ENCODE measurements at places on chromosomes 7 and 10.

DNA sequence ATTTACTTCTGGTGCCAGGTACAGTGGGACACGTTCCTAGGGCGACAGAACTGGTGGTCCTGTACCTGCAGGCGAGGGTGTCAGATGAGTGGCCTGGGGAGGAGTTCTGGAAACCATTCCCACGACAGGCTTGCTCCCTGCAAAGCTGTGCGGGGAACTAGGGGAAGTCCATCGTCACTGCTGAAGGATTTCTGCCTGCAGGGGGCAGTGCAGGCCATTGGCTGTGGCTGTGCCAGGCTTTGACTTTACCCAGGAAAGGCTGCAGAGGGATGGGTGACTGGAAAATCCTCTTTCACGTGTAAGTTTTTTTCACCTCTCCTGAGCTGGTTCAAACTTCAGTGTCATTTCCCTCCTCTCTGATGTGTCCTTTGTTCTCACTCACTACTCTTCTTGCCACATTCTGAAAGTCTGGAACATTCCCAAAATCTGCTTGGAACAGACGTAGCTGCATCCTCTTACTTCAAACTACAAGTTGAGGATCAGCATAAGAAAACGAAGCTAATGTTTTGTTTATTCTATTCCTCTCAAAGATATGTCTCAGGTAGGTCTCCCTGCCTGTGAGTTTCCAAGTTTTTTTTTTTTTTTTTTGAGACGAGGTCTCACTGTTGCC is 126.5 kb downstream of the SH2D4B start:
- peak; percentile 87 for DNase-seq

- DNase-seq: no peak
Observed at GRCh38 chr10:131949041-131949862, 32.5 kb downstream of the BNIP3 start.

DNA sequence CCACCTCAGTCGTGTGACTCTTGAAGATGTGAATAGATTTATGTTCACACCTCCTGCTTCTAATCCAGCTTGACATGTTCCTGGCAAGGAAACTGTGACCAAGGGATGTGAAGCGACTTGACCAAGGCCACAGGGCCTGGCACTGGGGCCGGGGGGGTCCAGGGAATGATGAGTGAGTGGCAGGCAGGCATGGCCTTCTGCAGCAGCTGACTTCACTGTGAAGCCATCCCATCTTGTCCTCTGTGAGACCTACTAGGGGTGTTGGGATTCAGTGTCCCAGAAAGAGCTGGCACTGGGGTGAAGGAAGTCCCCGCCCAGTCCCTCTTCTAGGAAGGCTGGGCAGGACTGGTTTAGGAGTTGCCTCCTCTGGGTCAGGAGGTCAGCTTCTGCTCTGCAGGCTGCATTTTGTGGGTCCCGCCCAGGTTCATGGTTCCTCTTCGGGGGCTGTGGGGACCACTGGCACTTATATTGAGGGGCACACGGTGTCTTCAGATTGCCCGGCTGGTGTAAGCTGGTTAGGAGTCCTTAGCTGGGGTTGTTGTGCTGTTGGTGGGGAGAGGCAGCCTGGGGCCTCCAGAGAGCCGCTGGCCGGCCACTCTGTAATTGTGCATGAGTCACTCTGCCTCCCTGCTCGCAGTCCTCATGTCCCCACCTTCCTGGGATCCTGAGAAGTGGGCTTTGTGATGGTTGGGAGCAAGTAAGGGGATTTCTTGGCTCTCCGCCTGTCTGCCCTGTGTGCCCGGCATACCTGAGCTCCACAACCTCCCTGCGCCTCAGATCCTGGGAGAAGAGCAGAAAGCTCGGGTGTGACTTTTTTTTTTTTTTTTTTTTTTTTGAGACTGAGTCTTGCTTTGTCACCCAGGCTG is 11.0 kb downstream of the ZMIZ1 start:
- no peak for DNase-seq

- no peak for DNase-seq
Observed at GRCh38 chr7:95298091-95298490, 26.2 kb downstream of the PON1 start.

DNA sequence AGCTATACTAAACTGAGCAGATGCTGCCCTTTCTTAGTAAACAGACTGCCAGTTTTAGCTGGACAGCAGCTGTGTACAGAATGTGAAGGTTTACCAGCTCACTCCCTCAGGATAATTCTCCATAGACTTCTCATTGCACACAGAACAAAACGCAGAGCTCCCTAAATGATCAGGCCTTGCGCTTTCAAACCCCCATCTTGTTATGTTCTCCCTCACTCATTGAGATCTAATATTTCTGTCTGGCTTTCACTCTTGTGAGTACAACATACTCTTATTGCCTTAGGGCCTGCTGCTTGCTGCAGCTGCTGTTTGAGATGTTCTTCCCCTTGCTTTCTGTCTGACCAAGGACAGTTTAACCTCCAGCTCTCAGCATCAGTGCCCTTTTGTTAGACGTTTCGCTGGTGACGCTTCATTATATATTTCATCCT is 17.3 kb downstream of the VWDE start:
- DNase-seq: no peak

DNA sequence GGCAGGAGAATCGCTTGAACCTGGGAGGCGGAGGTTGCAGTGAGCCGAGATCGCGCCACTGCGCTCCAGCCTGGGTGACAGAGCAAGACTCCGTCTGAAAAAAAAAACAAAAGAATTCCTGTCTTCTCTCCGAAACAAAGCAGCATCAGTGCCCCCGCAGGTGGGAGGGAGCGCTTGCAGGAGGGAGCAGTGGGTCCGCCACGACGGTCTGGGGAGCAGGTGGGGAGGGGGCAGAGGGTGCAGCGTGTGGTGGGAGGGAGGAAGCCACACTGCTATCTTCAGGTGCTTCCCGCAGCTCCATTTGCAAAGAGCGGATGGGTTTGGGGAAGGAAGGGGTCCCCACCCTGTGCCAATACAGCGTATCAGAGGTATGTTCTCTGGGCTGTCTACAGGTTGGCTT is 31.7 kb downstream of the LIMK1 start:
- no peak for DNase-seq

GRCh38 chr7:18174996-18175395 is 147.3 kb upstream of the PRPS1L1 start:
- DNase-seq: no peak

- DNase-seq: no peak
Observed at GRCh38 chr10:71613261-71613777, 106.3 kb downstream of the C10orf105 start.

DNA sequence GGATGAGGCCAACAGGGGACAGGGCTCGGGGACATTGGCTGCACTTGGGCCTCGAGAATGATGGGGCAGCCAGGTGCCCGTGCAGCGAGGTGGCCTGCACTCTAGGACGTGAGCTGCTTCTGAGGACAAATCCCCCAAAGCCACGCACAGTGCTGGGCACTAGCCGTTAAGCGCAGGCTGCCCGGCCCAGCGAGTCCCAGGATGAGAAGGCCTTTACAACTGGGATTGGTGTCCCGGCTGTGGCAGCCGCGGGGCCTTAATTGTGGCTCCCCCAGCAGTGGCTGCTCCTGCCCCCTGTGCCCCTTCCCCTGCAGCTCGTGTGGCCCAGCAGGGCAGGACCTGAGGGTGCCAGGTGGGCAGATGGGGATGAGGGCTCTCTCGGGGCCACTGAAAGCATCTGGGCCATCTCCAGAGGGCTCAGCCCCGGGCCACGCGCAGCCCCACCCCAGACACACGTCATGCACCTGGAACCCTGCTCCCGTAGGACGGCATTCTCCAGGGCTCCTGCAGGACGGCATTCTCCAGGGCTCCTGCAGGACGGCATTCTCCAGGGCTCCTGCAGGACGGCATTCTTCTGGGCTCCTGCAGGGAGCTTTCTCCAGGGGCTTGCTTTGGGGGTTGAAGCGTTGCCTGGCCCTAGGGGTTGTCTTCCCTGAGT is 6.6 kb downstream of the PWWP2B start:
- DNase-seq: no peak

DNA sequence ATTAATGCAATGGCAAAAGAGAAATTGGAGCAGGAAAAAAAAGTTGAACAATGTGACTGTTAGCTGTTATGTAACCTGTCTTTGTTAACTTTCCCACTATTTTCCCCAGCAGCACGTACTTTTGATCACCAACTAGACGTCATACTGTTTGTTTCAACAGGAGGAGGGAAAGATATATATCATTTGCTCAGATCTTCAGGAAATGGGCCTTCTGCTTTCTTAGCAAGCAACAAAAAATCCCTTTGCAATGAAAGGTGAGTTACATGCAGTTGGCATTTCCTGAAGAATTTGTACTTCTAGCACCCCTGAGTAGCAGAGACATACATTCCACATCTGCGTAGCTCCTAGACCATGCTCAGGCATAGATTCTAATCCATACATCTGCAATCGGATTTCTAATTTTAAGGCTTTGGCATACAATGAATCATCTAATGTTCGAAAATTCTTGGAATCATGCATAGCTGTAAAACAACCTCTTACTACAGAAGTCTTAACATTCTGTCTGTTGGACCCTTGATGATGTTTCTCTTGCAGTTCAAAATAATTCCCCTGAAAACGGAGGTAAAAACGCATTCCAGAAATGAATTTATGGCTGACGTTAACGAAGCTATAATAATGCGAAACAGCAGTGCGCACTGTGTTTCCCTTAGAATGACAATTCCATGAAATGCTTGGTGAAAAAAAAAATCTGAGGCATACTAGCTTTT is 286.9 kb upstream of the MGMT start:
- no peak for DNase-seq

DNA sequence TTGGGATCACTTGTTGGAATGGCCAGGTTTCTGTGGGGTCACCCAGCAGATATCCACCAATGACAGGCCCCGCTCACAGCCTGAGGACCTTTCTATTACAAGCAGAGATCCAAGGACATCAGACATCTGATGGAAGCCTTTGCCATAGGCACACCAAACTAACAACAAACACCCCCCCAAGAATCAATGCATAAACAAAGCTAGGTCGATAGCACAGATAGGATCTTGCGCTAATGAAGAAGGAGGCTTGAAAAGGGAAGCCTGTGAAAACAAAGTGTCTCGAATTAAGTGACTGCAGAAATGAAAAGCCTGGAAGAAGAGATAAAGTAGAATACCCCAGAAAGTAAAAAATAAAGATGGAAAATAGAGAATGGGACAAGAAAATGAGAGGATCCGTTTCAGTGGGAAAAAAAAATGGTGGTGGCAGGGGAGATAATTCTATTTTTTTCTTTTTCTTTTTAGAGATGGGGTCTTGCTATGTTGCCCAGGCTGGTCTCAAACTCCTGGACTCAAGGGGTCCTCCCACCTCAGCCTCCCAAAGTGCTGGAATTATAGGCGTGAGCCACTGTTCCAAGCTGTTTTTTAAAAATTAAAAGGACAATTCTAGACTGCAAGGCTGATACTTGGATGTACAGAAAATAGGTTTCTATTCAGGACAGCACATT is 26.3 kb upstream of the SMURF1 start:
- DNase-seq: no peak

DNA sequence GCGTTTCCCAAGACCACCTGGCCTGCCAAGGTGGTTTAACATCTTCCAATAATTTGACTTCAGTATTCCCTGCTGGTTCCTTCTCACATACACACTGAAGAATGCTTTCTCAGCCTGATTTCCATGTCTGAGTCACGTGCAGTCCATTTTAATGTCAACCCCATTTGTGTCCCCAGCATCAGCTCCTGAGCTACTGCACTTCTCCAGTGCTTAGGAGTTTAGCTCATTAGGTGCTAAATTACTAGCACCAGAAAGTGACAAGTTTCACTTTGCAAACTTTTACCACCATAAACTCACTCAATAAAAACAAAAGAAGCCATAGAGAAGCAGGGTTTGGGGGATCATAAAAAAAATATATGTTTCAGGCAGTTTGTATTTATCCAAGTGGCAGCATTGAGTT is 279.3 kb upstream of the SORCS1 start:
- DNase-seq: no peak

Data from heart left ventricle (tissue), 16 donors.